Fibroblast of skin of left biceps (primary cell): ENCODE measurements at places on chromosomes 1 and 21.

GRCh38 chr1:40774266-40774998 lies 9.2 kb upstream of the KCNQ4 start:
- DNase-seq, result no peak

GRCh38 chr1:230085178-230085515 lies 18.1 kb downstream of the GALNT2 start:
- DNase-seq, result no peak

DNA sequence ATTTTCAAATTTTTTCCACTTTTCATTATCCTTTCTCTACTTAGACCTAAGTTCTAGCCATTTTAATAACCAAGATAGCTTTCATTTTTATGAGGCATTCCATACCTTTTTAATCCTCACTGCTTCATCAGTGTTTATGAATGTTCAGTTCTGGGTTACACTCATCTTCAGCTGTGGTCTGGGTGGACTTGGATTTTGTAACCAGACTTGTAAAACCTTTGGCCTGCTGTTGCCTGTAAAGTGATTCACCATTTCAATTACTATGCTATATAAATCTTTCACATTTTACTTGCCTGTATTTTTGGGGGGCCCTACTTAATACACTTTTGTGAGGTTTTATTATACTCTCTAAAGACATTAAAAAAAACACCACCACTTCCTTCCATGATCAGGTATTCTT lies 46.2 kb downstream of the USP25 start:
- DNase-seq, result peak; percentile 62

- no peak for DNase-seq
Observed at GRCh38 chr1:110556471-110556807, 37.5 kb upstream of the KCNA10 start.

GRCh38 chr1:61506944-61507500 lies 217.9 kb downstream of the TM2D1 start:
- no peak for DNase-seq

GRCh38 chr1:32150847-32151246 lies 28.6 kb upstream of the TXLNA start:
- no peak for DNase-seq

DNA sequence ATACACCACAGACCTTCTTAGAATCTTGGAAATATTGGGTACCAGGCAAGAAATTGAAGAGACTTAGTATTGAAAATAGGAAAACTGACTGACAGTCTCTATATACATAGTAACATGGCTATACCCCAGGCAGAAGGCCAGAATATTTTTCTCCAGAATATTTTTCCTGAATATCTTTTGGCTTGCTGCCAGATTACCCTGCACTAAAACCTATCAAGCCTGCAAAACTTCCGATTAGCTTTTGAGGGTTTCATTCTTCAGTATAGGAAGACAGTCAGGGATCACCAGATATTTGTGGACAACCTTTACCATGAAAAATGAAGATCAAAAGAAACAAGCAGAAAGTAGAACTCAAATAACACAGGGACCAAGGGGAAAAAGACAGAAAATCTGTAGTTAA lies 187.9 kb downstream of the LRRC7 start:
- DNase-seq, result no peak

- DNase-seq, result no peak
Observed at GRCh38 chr1:223885614-223886013, 39.9 kb upstream of the TP53BP2 start.

DNA sequence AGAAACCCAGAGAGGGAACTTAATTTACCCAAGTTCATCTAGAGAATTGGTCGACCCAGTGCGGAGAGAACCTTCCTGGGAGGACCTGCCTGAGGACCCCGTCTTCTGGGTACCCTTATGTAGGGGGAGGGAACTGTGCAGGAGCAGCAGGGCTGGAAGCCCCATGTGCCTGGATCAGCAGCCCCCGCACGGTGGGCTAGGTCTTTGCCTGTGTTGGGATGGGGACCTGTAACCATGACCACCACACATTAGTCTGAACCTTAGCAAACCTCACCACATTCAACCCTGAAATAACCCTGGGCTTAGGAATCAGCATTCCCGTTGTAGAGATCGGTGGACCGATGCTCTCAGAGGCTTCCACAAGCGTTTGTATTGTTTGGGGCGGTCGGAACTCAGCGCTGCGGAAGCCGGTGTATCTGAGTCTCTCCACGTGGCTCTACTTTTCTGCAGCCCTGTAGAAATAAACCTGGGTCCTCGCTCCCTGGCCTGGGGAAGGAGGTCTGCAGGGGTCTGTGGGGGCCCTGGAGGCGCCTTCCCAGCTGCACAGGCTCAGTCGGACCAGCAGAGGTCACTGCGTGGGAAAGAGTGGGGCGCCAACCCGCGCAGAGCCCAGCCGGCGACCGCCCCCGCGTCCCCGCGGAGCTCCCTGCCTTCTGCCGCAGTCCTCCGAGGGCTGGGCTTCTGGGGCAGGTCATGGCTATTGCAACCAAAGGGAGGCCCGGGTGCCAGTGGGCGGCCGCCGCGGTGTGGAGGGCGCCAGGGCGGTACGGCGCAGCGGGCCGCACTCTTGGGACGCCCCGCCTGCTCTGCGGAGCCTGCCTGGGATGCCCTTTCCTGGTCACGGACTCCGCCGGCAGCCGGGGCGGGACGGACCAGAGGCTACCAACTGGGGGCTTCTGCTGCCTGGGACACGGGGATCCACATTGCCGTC lies 36.2 kb upstream of the KCNA10 start:
- DNase-seq, result no peak

DNA sequence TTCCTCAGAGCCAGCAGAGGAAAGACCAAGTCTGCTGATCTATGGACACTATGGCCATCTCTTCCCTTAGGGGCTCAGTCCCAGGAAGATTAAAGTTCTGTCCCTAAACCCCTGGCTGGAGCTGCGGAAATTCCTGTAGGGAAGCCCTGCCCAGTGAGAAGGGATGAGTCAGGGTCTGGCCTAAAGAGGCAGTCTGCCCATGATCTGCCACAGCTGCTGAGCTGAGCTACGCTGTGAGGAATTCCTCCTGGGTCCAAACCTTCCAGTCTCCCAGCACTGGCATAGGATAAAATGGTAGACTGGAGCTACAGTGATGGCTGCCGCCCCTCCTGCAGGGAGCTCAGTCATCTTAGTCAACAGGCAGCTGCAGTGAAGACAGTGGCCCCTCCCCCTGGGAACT lies 213.7 kb downstream of the BRINP2 start:
- no peak for DNase-seq

DNA sequence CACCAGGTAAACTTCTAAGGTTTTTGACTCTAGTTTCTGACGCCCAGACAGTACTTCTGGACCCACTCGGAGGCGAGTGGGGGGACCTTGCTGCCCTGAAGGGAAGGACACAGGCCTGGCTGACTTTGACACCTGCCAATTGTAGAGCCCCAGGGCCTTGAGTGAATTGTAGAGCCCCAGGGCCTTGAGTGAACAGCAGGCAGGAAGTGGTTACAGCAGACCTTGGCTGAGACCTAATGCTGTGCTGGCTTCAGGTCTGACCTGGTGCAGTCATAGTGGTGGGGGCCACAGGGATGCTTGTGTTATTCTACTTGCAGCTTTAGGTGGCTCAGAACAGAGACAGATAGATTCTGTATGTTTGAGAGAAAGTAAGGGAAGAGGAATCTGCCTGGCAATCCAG lies 344.3 kb downstream of the DUSP10 start:
- DNase-seq, result no peak

- DNase-seq, result no peak
Observed at GRCh38 chr21:46121286-46122221, 23.6 kb downstream of the COL6A2 start.

GRCh38 chr1:68268896-68269483 lies 36.7 kb upstream of the WLS start:
- DNase-seq, result no peak

DNA sequence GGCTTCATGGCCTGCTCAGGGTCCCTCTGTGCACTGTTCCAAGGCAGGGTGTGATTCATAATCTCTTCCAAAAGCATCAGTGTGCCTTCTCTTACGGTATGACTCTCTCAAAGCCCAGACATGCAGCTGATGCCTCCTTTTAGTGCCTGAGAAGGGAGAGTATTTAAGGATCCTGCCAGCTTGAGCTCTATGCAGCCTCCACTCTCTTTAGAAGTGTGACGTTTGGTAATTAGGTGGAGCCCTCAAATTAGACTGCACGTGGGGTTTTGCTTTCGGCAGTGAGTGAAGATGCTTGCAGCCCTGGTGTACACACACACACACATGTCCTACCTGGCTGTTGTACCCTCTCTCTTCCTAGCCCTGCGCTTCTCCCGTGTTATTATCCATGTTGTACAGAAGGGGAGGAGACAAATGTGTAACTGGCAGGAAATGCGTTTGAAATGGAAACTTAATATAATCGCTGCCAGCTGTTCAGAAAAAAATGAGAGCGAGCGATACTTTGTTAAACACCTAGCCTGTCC lies 2.6 kb upstream of the C1orf174 start:
- DNase-seq, result no peak

GRCh38 chr1:58059789-58060188 lies 486.7 kb downstream of the OMA1 start:
- DNase-seq, result no peak

- no peak for DNase-seq
Observed at GRCh38 chr1:116485976-116486375, 84.8 kb downstream of the CD58 start.

GRCh38 chr1:1114431-1114830 lies 1.5 kb downstream of the C1orf159 start:
- no peak for DNase-seq

DNA sequence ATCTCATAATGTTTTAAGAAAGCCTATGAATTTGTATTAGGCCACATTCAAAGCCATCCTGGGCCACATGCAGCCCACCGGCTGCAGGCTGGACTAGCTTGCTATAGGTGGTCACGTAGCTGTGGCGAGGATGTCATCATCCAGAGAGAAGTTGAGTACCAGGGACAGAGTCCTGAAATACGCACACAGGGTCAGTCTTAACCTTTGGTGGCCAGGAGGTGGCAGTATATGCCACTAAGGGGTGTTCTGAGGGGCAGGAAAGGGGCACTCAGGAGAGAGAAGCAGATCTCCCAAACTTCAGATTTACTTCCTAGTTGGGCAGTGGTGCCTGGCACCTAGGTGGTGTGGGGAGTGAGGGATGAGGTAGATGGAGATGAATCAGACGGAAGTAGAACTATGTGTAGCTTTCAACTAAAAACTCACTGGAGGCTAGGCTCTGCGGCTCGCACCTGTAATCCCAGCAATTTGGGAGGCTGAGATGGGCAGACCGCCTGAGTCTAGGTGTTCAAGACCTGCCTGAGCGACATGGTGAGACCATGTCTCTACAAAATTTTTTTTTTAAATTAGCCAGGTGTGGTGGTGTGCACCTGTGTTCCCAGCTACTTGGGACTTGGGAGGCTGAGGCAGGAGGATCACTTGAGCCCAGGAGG lies 16.3 kb upstream of the CDK18 start:
- DNase-seq, result no peak
